CD4-positive, alpha-beta T cell (primary cell): ENCODE measurements at places on chromosomes 2 and 18.

DNA sequence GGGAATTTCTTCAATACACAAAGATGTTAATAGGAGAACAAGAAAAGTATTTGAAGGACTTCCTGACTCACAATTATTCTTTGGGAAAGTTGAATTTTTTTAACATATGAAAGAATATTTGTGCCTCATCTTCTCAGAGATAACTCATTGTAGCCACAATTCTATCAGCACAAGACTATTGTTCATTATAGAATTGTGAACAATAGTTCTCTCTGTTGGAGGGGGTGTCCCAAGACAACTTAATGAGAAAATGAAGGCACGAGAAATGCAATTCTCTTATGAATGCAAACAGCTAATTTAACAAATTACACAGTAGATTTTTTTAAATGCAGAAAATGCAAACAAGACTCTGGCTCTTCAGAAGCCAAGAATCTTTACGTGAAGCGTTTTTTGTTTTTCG, 157.0 kb downstream of the BARD1 start:
- no peak for DNase-seq

DNA sequence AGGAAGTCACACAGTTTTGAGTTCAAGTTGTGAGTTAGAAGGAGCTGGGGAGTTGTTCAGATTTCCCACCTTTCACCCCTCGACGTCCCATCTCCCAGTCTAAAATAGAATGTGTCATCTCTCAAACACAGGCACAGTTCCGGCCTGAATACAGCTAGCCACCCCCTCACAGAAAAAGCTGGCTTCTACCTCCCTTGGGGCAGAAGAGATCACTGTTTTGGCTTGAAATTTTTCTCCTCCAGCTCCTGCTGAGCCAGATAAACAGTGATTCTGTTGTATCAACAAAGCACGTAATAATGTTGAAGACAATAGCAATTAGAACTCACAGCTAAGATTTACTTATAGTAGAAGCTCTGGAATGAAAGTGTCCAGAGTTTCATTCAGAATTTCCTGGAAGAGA, 74.7 kb downstream of the KIAA2012 start:
- DNase-seq, result no peak

DNA sequence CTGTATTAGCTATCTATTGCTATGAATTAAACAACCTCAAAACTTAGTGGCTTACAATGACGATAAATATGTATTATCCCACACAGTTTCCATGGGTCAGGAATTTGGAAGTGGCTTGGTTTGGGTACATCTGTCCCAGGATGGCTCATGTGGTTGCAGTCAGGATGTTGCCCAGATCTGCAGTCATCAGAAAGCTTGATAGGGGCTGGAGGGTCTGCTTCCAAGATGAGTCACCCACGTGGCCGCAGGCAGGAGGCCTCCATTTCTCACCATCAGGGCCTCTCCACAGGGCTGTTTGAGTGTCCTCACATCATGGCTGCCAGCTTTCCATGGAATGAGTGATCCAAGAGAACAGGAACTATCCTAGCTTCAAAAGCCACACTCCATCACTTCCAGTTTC, 46.4 kb downstream of the CHRNA1 start:
- no peak for DNase-seq

DNA sequence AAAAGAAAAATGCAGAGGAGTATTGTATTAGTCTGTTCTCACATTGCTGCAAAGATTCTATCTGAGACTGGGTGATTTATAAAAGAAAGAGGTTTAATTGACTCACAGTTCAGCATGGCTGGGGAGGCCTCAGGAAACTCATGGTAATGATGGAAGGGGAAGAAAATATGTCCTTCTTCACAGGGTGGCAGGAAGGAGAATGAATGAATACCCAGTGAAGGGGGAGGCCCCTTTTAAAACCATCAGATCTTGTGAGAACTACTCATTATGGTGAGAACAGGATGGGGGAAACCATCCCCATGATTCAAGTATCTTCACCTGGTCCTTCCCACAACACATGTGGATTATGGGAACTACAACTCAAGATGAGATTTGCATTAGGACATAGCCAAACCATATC, 9.1 kb upstream of the PLCL1 start:
- DNase-seq, result no peak

- DNase-seq, result no peak
Observed at GRCh38 chr18:370751-371608, 103.1 kb upstream of the THOC1 start.

DNA sequence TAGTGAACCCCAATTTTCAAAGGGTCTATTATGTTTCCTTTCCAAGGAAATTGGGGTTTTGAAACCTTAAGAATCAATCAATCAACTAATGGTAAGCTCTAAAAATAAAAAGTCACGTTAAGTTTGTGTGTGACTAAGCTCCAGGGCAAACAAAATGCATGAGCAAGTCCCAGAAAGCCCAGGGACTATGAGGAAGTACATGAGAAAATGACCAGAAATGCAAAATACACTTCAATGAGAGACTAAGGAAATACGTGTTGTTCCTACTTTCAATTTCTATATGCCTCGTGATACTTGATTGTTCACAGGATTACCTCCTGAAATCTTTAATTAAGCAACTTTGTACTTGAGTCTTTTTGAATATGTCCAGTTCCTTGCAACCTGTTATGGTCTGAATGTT, 684.4 kb upstream of the SYT4 start:
- no peak for DNase-seq

GRCh38 chr2:223591596-223591995, 10.6 kb downstream of the SCG2 start:
- DNase-seq, result no peak

- peak; percentile 20 for DNase-seq
Observed at GRCh38 chr18:8705961-8706790, 820 bp downstream of the MTCL1 start.
